ENCODE measurements at places on chromosomes 13 and 19.

DNA sequence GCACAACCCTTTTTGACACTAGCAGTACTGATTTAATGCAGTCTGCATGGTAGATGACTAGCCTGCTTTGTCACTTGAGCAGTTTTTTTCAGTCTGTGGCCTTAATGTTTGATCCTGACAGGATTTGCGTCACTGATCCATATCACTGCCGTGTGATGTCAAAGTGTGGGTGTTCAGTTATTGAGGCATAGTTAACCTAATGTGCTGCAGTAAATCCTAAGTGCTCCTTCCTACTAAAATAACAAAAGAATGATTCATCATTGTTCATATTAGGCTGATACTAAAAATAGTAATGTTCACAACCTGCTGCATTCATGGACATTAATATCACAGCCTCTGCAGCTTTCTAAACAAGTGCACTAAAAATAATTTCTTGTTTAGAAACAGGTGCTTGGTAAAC, 121.9 kb upstream of the MLNR start:
- no peak for DNase-seq

- DNase-seq, result no peak
These were observed 7.8 kb downstream of the SOX21 start for GRCh38 chr13:94704377-94705080.

GRCh38 chr19:14402332-14403144, 16.6 kb downstream of the DDX39A start:
- DNase-seq, result no peak

DNA sequence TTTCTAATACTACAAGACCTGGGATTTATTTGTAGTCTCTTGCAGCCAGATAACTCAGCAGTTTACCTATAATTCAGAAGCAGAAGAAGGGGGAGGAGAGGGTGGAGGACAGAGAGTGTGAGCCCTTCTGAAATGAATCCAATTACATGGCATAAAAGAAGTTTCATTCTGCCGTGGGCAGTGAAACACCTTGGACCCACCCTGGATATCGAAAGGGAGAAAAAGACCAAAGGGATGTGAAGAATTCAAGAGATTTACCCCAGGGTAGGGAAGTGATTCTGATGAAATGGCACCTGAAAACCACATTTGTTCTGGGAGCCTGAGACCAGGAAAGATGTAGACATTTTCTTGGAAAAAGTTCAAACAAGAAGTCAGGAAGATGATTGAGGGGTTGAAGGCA, 140.9 kb downstream of the NDFIP2 start:
- no peak for DNase-seq

- no peak for DNase-seq
These were observed at the start of gene FLT1 for GRCh38 chr13:28494778-28495537. FLT1 (minus strand) TSS chr13:28495128; CDS start chr13:28494843, 285 bp downstream.

DNA sequence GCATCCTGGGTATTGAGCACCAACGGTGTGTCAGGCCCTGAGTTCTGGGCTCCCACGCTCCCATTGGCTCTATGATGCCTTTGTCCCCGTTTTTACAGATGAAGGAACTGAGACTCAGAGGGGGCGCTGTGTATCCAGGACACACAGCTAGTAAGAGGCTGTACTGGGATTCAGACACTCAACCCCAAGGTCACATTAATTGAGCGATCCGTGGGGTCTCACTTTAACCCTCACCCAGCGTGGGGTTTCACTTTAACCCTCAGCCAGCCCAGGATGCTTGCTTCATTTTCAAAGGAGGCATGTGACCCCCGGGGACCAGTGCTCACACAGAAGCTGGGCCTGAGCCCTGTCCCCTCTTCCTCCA, 42.6 kb downstream of the CYP4F22 start:
- no peak for DNase-seq

GRCh38 chr13:49098771-49099512, 121.2 kb upstream of the MLNR start:
- no peak for DNase-seq

DNA sequence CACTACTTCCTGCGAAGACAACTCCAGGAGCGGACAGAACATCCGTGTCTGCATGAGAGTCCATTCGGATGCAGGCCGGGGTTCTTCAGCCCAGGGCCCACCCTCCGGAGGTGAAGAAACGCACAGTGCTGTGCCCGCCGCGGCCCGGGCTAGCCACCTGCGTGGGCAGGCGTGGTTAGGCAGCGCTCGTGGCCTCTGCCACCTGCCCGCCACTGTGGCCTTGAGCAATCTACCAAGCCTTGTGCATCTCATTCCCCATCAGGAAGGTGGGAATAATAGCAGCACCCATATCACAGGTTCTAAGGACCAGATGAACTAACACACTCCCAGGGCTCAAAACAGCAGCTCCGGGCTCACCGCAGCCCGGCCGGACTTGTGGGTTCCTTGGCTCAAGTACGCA, 26.7 kb upstream of the PABPC3 start:
- DNase-seq, result no peak

Measured in dorsolateral prefrontal cortex (tissue), 122 donors.